Thyroid gland (tissue), 4 donors: ENCODE measurements at places on chromosomes 7 and 10. TPM values are rescaled to one million over a fixed set of nuclear protein-coding genes. Genes with fewer than 3 reads are reported as not detected.

The CDHR1 gene
- total RNA-seq: not detected

The ARHGEF5 gene
- 47.8 TPM for total RNA-seq

DNA sequence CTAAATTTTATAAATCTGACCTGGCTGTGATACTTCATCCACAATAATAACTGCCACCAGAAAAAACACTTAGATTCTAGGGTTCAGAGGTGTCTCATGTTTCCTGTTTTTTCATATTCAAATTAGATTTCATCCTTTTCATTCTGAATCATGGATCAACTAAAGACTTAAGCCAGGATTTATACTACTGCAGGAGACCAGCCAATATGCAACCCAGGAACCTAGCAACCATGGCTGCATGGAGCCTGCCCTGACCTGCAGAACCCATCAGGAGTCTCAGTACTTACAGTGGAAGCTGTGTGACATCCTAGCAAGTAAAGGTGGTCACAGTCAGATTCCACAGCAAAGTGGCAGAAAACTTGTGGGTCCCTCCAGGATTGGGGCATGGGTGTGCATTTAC is 40.5 kb upstream of the RNF148 start:
- no peaks in the 10 kb centered on the region for H3K36me3 ChIP-seq
- no peak overlapping the region for H3K4me3 ChIP-seq
- no peak overlapping the region for H3K27ac ChIP-seq
- DNase-seq: no peak

DNA sequence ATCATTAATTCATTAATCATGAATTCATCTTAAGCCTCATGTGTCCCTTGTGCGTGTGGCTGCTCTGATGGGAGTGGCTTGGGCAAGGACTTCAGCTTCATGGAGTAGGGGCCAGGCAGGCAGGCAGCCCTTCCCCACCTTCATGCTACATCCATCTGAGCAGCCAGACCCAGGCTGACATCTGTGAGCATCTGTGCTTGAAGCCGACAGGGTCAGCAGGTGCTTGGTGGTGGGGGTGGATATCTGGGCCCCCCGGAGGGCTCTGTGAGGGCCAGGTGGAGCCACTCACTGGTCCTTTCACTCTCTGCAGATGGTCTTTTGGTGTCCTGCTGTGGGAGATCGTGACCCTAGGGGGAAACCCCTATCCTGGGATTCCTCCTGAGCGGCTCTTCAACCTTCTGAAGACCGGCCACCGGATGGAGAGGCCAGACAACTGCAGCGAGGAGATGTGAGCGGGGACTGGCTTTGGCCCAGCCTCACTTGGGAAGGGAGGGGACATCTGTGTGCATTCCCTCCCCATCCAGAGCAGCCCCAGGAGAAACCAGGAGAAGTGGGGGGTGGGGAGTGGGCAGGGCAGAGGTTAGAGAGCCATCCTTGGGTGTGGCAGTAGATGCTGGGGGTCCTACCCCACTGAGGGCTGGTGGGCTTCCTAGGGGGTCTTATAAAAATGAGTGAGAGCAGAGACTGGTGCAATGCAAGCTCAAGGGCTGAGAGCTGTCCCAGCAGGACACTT is 14.7 kb upstream of the CSGALNACT2 start:
- no peak for DNase-seq
- H3K36me3 ChIP-seq: no peaks in the 10 kb centered on the region
- no peaks in the 10 kb centered on the region for H3K4me1 ChIP-seq
- H3K27me3 ChIP-seq: no peaks in the 10 kb centered on the region
- H3K27ac ChIP-seq: no peak overlapping the region
- no peak overlapping the region for H3K4me3 ChIP-seq

GRCh38 chr10:76444034-76444800 is 1012.8 kb downstream of the LRMDA start:
- H3K4me3 ChIP-seq: no peak overlapping the region
- no peak for DNase-seq
- no peaks in the 10 kb centered on the region for H3K27me3 ChIP-seq
- H3K27ac ChIP-seq: no peak overlapping the region
- H3K36me3 ChIP-seq: no peaks in the 10 kb centered on the region

The CHST3 gene
- 8.6 TPM for total RNA-seq

DNA sequence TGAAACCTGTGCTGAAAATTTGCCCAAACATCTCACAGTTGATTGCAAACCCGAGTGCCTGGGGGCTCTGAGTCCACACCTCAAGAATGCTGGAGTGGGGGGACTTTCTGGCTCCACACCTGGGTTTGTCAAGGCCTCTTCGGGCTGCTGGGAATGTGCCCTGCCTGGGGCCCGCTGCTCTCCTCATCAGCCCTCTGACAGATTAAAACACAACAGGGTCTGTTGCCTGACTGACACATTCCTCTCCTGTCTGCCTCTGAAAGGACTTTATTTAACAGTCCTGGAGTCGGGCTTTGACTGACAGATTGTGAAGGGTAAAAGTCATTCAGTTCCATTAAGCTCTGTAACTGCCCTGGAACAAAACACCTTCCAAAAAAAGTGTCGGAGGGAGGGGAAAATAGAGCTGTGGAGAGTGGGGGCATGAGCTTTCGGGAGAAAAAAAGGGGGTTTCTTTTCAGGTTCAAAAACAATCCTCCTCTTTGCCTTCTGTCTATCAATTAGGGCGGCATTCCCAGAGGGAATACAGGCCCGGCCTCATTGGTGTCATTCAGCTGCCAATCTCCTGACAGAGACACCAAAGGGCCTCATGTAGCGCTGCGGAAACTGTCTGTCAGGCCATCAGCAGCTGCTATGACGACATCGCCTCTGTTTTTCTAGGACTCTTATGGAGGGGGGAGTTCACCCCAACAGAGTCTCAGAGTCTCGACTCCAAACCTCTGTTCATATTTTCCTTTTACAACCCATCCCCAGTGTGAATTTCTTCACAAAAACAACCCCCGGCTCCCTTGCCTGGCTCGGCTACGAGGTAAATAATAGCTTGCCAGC is 398.8 kb upstream of the NFE2L3 start:
- H3K4me3 ChIP-seq: no peak overlapping the region
- peak overlapping the region; percentile 30 for H3K27ac ChIP-seq
- DNase-seq: peak; percentile 71
- H3K4me1 ChIP-seq: peaks cover 43% of the 10 kb centered on the region

The SPDYE2 gene
- not detected for total RNA-seq

GRCh38 chr10:8054494-8055407 is at the start of gene GATA3:
TSS of gene GATA3 (plus strand) at chr10:8054688. CDS start at chr10:8055656, 968 bp downstream.
- H3K27ac ChIP-seq: no peak within 1 kb of the TSS
- DNase-seq: peak; percentile 89
- H3K4me1 ChIP-seq: peaks cover 30% of the 10 kb centered on the region
- H3K27me3 ChIP-seq: peaks cover 30% of the 10 kb centered on the region

- no peak for DNase-seq
- H3K27ac ChIP-seq: no peak overlapping the region
- H3K36me3 ChIP-seq: no peaks in the 10 kb centered on the region
- H3K27me3 ChIP-seq: no peaks in the 10 kb centered on the region
Measured at GRCh38 chr10:48633381-48634197, 28.7 kb upstream of the ARHGAP22 start.

GRCh38 chr10:70763567-70763966 is 21.6 kb downstream of the TBATA start:
- no peak for DNase-seq
- H3K4me1 ChIP-seq: peaks cover 5% of the 10 kb centered on the region
- no peaks in the 10 kb centered on the region for H3K27me3 ChIP-seq
- H3K4me3 ChIP-seq: no peak overlapping the region
- H3K36me3 ChIP-seq: no peaks in the 10 kb centered on the region
- no peak overlapping the region for H3K27ac ChIP-seq

GRCh38 chr7:29723599-29723998 is 82.7 kb upstream of the WIPF3 start:
- DNase-seq: no peak
- H3K36me3 ChIP-seq: no peaks in the 10 kb centered on the region
- no peaks in the 10 kb centered on the region for H3K4me1 ChIP-seq
- H3K4me3 ChIP-seq: no peak overlapping the region
- H3K27me3 ChIP-seq: no peaks in the 10 kb centered on the region

DNA sequence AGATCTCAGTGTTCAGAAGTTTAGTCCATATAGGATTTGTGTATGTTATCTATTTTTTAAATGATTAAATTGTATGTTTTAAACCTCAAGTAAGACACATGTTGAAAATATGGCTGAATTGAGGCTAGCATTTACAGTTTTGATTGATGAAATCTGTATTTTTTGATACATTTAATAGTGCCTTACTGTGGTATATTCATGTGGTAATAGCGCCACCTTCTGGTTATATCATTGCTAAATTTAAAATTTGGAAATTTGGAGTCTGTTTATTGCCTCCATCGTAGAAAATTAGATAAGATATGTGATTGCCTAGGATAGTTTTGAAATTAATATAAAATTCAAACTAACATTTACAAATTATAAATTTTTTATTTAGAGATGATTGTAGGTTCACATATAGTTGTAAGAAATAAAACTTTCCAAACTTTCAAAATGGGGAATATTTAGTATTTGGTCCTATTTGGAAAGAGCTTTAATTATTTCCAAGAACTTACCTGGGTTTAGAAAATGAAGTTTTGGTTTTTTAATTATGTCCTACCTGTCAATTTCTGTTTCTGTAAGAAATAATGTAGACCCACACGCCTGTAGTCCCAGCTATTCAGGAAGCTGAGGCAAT is 19.1 kb upstream of the ARMS2 start:
- H3K4me1 ChIP-seq: no peaks in the 10 kb centered on the region
- H3K27ac ChIP-seq: no peak overlapping the region
- H3K36me3 ChIP-seq: no peaks in the 10 kb centered on the region
- no peak overlapping the region for H3K4me3 ChIP-seq
- H3K27me3 ChIP-seq: no peaks in the 10 kb centered on the region

DNA sequence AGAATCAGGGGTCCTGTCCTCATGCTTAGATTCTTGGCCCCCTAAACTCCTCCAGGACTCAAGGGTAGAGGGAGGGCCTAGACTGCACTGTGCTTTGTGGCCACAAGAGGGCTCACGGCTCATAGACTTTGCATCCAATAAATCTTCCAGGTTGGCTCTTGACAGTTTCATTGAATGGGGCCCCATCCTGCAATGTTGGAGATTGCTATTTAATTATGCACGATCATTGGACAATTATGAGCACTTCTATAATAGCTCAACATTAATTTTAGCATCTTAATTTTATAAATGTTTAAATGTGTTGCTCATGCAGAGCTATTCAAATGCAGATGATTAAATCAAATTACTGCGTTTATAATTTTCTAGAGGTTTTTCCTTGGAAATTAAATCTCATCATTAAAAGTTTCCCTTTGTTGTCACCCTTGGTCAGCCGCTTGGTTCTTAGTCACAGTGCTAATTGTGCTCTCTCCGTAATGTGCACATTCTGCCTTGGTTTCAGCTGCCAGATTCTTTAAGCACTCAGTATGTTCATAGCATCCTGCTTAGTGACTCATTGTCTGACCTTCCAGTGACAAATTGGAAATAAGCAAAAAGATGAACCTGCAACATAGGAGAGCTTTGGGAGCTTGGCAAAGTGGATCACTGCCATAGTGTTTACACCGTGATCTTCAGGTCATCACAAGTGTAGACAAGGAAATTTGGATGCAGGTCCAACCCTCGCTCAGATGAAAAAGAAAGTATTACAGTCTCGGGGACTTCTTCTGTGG is 33.4 kb upstream of the PLPP4 start:
- no peaks in the 10 kb centered on the region for H3K4me1 ChIP-seq
- peak; percentile 54 for DNase-seq
- H3K4me3 ChIP-seq: no peak overlapping the region
- H3K27me3 ChIP-seq: no peaks in the 10 kb centered on the region

The SEMA3E gene
- total RNA-seq: 0.94 TPM

DNA sequence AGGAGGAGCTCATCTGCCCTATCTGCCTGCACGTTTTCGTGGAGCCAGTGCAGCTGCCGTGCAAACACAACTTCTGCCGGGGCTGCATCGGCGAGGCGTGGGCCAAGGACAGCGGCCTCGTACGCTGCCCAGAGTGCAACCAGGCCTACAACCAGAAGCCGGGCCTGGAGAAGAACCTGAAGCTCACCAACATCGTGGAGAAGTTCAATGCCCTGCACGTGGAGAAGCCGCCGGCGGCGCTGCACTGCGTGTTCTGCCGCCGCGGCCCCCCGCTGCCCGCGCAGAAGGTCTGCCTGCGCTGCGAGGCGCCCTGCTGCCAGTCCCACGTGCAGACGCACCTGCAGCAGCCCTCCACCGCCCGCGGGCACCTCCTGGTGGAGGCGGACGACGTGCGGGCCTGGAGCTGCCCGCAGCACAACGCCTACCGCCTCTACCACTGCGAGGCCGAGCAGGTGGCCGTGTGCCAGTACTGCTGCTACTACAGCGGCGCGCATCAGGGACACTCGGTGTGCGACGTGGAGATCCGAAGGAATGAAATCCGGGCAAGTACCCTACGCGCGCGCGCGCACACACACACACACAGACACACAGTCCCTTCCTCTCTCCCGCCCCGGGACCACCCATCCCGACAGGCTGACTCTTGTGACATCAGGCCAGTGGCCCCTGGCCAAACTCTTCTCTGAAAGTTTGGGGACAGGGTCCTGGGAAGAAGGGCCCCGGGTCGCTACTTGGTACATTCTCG is 538 bp downstream of the TRIM8 start:
- peak overlapping the region; percentile 84 for H3K4me3 ChIP-seq
- peak overlapping the region; percentile 100 for H3K27ac ChIP-seq
- peak; percentile 87 for DNase-seq
- no peaks in the 10 kb centered on the region for H3K36me3 ChIP-seq

- H3K36me3 ChIP-seq: no peaks in the 10 kb centered on the region
- no peak overlapping the region for H3K27ac ChIP-seq
- H3K4me3 ChIP-seq: no peak overlapping the region
- no peak for DNase-seq
- H3K4me1 ChIP-seq: peaks cover 8% of the 10 kb centered on the region
- no peaks in the 10 kb centered on the region for H3K27me3 ChIP-seq
Measured at GRCh38 chr10:73650537-73651331, 5.1 kb downstream of the SYNPO2L start.

DNA sequence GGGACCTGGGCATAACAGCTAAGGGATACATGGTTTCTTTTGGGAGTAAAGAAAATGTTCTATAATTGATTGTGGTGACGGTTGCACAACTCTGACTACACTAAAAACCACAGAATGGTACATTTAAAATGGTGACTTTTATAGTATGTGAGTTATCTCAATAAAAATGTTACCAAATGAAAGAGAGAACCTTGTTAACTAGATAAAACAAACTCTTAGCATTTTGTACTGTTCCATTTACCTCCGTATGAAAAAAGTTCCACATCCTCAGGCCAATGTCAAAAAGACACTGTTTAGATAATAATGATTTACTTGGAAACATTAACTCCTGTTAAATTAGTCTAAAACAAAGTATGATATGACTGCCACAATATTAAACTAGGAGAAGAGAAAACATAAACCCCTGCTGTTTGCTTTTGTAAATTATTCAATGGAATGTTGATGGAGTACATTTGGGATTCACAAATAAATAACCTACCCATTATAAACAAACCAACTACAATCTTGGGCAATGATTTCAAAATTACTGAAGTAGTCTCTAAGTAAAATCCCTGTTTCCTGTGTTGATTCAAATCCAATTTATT is 60.7 kb downstream of the SMURF1 start:
- no peaks in the 10 kb centered on the region for H3K4me1 ChIP-seq
- H3K36me3 ChIP-seq: no peaks in the 10 kb centered on the region
- no peaks in the 10 kb centered on the region for H3K27me3 ChIP-seq
- no peak overlapping the region for H3K27ac ChIP-seq
- no peak for DNase-seq

- no peak for DNase-seq
- peaks cover 14% of the 10 kb centered on the region for H3K4me1 ChIP-seq
- H3K4me3 ChIP-seq: peak overlapping the region; percentile 49
- no peak overlapping the region for H3K27ac ChIP-seq
- no peaks in the 10 kb centered on the region for H3K36me3 ChIP-seq
Measured at GRCh38 chr10:90856964-90857634, 740 bp downstream of the HTR7 start.
